ENCODE measurements at places on chromosomes 1 and 21.

- DNase-seq: no peak
These were observed 57.8 kb downstream of the ZNF281 start for GRCh38 chr1:200351826-200352549.

DNA sequence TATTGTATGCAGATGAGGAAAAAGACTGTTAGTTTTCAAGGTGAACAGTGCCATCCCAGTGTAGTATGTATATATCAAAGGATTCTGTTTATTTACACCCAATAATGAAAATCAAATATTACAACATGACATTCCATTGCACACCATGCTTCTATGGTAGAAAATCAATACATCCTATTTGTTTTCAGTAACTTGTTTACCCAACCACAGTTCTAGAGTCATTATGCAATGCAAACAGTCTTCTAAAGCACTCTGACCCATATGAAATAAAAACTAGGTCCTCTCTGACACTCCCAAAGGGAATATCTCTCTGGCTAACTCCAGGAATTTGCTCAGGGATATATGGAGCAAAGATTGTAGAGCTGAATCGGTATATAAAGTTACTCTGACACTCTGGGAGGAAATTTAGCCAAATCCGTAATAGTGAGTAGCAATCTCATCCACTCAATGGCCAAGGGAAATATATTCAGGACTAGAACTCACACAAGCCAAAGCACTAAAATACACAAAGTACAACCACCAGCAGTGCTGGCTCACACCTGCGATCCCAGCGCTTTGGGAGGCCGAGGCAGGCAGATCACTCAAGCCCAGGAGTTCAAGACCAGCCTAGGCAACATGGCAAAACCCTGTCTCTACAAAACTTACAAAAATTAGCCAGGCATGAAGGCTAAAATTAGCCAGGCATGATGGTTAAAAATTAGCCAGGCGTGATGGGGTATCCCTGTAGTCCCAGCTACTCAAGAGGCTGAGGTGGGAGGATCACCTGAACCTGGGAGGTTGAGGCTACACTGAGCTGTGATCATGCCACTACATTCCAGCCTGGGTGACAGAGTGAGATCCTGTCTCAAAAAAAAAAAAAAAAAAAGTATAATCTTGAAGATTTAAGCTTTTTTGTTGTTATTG, 75.2 kb downstream of the RERE start:
- no peak for DNase-seq

GRCh38 chr1:244235157-244235556, 184.1 kb downstream of the ZBTB18 start:
- DNase-seq: no peak

DNA sequence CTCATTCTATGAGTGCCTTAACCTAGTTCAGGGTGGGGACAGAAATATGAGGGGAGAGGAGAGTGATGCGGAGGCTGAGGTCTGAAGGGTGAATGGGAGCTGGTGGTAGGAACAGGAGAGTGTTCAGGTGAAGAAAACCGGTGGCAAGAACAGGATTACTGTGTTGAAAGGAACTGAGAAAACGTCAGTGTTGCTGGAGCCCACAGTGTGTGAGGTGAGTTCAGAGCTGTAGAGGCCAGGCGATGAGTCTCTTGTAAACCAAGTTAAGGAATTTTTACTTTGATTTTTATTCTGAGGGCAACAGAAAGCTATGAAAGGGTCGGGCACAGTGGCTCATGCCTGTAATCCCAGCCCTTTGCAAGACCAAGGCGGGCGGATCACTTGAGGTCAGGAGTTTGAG, 45.3 kb upstream of the PUM1 start:
- DNase-seq: no peak

- DNase-seq: no peak
These were observed 34.0 kb downstream of the MAP3K7CL start for GRCh38 chr21:29164323-29164942.

- DNase-seq: no peak
These were observed 10.0 kb downstream of the LRRC40 start for GRCh38 chr1:70195342-70195741.

- no peak for DNase-seq
These were observed 31.1 kb downstream of the KPNA6 start for GRCh38 chr1:32138965-32139364.

DNA sequence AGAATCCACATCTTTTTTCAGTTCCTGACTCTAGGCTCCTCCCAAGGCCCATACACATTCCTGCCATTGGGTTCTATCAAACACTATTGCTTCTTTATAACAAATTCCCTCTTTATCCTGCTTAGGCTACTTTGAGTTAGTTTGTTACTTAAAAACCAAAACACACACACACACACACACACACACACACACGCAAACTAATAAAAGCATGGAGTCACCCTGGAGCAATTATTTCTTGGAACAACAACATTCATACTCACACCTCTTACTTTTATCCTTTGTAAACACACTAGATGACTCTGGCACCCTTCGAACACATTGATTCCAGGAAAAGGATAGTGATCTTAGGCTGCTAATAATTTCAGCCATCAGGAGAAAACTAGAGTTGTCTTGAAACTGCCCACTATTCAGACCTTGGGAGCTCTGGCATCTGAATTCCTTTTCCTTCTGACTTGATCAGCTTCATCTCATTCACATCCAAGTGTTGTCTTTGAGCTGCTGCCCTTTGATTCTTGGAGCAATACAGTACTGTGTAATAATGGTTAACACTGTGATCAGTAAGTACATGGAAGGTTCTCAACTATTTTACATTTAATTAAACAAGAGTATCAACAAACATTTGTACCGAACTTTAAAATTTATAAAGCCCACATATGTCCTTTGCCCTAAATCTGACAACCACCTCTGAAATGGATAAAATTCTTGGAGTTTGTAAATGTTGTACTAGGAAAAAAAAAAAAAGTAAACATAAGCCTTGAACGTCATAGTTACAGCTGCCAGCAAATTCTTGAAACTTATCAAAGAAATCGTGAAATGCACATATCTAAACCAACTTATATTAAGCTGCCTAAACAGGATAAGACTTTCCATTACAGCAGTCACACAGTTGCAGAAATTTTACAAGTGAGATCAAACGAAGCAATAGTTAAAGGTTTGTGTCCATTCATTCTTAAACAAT, 2.8 kb upstream of the SEC22B start:
- no peak for DNase-seq

DNA sequence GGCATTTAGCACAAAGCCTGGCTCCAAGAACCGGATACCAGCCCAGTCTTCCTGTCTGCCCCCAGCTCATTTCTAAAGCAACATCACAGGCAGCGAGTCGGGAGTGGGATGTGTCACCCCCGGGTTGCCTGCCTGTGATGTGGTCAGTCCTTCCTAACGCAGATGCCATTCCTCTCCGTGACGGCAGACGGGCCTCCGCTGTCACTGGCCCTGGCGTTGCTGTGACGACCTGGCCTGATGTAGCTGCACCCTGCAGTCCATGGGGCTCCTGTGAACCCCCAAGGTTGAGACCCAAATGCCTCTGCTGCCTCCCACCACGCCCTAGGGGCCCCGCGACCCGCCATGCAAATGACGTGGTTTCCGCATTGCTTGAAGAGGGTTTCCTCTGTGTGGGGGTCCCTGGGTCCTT, 12.3 kb downstream of the TNFRSF1B start:
- DNase-seq: no peak
